ENCODE measurements at places on chromosomes 2 and 18.

GRCh38 chr18:1976484-1976883, 594.8 kb downstream of the METTL4 start:
- no peak for DNase-seq

- no peak for DNase-seq
These were observed 16.6 kb downstream of the SMC6 start for GRCh38 chr2:17736989-17737388.

DNA sequence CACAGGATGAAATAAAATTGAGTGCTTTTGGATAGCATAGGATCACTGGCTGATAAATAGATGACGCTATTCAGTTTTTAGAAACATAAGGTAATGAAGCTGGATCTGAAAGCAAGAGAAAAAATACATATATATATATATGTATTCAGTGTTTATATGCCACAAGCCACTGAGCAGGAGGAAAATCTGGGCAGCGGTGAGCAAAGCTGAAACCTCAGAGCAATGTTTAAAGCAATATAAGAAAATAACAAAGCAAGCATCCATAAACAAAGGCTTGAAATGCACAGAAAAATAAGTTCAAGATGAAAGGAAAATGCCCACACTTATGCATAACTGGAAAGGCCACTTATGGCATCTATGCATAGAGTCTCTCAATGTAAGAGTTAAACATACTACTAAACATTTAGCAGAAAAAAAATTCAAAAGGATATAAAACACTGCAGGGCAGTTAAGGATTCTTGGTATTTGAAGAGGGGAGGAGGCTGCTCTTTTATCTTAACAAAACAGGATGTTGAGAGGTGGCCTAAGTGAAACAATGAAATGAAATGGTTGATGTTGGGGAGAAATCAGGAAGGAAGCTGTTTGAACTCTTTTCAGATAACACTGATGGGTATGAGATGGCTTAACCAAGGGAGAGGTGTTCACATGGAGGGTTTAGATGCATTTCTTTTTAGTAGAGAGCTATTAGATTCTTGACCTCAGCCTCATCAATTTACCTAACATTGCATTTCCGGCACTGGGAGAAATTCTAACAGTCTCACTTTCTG, 129.1 kb downstream of the ARHGAP15 start:
- no peak for DNase-seq

- no peak for DNase-seq
These were observed 458.1 kb upstream of the RAB12 start for GRCh38 chr18:8151181-8151580.

DNA sequence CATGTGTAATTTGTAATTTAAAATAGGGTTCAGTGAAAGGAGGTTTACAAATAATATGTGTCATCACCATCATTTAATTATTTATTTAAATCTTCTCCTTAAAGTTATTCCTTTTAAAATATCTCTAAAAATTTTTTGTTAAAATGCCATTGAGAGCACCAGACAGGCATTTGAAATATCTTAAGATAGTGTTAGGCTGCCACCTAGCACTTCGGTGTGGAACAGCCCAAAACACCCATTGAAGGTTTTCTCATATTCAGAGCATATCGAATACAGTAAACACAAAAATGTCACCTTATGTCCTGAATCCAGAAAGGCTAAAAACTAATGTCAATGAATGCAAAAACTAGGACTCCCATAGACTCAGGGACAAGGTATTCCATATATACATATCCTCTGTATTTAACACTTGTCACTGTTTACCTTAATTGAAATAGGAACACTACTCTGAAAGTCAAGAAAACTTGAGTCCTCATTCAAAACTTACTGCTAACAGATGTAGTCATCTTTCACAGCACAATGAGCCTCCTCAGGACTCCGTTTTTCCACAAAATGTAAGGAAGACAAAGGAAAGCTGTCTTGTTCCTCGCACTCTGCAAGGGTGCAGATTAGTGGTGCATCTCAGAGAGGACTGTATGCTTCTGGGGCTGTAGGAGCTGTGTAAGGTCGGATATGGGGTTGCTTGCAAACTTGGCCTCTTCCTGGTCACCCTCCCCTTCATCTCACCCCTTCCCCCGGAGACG, 329.5 kb downstream of the PAX3 start:
- no peak for DNase-seq

DNA sequence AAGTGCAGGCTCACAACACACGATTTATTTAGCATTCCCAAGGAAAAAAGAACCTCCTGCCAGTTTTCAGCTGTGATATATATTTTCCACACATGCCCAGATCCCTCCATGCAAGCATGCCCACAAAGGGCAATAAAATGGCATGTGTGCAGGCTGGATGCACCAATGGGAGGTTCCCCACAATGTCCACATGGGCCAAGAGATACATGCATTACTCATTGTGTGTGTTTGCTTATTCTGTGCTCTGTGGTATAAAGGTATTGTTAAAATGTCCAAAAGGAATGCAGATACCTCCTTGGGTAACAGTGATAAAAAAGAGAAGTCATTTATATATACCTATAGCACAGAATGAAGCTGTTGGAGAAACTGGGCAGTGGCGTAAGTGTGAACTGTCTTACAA, 207.4 kb downstream of the FHOD3 start:
- no peak for DNase-seq

- DNase-seq, result no peak
These were observed 21.8 kb downstream of the CFAP210 start for GRCh38 chr2:169672406-169672805.

DNA sequence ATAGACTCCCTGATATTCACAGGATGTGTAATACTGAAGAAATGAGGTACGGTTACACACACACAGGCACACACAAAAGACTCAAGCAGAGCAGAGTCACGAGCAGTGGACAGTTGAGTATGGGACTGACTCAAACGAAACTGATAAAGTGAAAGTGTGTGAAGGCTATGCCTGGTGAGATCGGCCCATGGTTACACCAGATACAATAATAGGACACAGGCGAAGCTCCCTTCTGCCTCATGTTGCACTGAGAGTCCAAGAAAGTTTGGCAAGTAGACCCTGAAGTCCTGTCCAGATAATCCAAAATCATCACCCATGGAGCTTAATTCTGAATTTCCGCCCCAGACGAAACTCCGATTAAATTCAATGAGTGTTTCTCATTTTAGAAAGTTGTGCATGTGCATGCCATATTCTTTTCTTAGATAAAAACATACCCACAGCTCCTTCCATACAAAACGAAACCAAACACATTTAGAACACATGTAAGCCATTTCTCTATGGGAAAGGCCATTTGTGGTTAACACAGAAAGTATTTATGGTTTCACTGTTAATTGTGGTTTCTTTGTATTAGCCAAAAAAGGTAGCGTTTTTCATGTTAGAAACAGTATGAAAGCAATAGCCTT, 567.6 kb downstream of the PLCL1 start:
- no peak for DNase-seq

GRCh38 chr18:12744103-12744502, 41.3 kb downstream of the PSMG2 start:
- no peak for DNase-seq

- no peak for DNase-seq
These were observed at the start of gene POMC for GRCh38 chr2:25168256-25169072. Gene POMC, minus strand, starts transcription at chr2:25168580. Its CDS starts 3,808 bp downstream, at chr2:25164772.

- no peak for DNase-seq
These were observed 849.1 kb downstream of the CNTNAP5 start for GRCh38 chr2:124874219-124874618.

DNA sequence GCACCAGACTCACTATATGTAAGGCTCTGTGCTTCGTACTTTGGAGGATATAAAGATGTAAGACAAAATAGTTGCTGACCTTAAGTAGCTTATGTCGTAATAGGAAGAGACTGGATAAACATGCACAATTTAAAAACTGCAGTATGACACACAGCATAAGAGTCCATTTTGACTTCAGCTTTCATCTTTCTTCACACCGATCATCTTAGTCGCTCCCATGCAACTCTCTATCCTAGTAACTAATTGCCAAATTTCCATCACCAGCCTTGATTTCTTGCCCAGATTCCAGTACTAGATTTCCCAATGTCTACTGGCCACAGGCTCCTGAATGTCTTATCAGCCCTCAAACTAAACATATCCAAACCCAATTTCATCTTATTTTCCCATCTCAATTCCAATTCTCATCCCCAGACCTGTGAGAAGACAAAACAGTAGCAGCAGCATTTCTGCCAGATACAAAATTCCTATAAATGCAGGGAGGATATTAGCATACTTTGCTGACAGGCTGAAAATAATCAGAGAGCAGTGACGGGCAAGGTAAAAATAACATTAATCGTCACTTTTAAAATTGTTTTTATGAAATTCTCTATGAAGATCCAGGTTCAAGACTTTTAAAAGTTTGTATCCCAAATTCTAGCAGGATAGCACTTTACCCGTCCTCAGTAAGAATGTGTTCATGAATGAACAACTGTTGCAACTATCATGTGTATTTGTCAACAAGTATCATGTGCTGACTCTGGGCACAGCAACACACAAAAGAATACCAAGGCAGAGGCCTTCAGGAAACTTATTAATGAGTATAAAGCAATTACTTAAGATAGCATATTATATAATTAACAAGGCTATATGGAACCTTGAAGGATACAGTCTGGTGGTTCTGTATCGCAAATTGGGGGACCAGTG, 42.2 kb downstream of the KIDINS220 start:
- DNase-seq, result no peak

DNA sequence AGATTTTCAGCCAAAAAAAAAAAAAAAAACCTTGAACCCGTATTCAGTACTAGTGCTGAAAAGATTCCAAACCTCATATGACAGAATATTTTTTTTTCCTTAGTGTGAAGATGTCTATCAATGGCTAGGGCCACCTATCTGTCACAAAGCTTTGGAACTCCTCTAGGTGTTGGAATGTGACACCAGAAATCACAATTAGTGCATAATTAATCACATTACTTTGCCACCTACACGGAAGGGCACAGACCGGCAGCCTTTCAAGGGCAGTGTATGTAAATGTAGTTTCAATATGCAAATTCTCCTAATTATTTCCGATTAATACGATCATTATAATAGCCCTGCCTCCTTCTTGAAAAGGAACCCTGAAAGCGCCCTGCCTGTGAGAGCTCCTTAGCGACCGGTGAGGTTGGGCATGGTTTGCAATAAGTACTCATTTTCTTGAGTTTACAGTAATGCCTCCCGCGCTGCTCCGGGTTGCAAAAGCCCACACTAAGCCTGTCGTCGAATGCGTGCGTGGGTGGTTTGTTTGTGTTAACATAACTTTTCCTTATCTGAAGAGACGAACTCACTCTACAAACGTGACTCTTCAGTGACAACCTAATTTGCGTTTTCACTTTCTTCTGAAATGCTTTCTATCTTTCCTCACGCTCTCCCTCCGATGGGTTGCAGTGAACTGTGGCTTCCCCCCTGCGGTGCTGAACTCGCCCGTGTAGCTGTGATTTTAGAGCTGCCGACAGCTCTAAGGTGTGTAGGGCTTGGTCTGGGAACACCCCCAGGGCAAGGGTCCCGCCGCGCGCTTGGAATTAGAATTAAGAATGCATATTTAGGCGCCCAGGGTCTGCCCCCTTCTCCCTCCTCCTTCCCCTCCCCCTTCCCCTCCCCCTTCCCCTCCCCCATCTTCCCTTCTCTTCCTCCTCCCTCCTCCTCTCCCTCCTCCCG, 765 bp upstream of the ID2 start:
- peak; percentile 72 for DNase-seq

GRCh38 chr18:48667276-48668254, 128.7 kb downstream of the CTIF start:
- no peak for DNase-seq

GRCh38 chr2:145344076-145344724, 824.3 kb upstream of the ZEB2 start:
- no peak for DNase-seq

GRCh38 chr18:37378336-37379010, 187.1 kb downstream of the CELF4 start:
- DNase-seq, result no peak

DNA sequence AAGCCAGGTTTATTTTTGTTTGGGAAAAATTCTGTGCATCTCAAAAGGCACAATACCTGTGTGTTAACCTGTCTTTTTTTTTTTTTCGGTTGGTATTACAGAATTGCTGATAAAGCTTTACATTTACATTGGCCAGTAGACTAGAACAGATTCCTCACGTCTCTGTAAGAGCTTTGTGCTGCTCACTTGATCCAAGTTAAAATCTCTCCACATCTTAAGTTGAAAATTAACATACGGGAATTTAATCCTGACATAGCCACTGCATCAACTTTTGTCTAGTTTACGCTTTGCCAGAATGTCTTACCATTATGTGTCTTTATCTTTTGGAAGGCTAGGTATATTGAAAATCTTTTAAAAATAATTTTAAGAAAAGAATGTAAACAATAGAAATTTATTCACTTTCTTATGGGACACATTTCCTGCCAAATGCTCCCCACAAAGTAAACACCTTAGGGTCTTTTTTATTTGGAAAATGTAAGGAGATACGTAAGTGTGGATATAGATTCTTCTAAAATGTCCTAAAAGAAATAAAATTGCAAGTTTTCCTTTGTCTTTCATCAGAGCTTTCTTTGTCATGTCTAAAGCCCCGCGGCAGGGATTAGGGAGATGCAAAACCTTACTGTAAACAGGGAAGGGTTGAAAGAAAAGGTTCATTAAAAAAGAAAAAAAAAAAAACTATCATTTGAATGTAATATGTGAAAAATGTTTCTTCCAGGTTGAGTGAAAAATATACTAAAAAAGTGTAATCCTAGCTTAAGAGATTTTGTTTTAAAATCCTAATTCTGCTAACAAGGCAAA, 912.8 kb downstream of the NRXN1 start:
- DNase-seq, result no peak

DNA sequence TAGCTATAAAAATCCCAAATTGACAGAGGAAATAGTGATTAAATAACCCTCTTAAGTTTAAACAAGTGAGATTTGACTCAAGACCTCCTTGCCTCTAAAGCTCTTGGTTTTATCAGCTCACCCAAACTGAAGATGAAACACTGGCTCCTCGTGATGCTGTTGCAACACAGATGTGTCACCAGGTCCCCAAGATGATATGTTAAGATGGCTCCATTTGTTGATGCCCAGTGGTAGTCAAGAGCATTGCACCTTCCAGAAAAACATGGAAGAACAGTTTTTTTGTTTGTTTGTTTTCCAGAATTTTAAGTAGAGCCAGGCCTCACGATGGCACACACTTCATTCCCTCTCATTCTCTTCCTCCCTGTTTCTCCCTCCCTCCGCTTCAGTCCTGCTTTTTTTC, 399.8 kb downstream of the TXNL1 start:
- DNase-seq, result no peak

DNA sequence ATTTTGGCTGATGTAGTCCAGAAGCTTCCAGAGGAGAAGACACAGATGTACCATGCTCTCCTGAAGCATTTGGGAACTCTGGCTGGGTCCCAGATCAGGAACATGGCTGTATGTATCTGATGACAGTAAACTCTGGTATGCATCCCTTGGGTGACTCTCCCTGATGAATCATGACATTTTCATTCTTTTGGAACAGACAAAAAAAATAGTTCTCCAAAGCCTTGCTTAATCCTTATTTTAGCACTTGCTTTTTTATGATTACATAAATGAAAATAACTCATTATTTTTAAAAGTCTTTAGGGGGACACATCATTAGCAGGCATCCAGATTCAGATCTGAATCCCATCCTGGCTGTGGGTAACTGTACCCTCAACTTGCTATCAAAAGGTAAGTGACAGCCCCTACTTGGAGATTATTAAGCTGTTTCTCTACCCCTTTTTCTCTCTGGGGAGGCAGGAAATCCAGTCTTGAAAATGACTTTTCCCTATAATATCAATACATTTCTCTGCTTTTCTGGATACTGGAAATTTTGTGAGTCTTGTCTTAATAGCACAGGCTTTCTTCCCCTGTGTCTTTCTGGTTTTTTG, 23.3 kb downstream of the AOX1 start:
- no peak for DNase-seq

Measured in amygdala (tissue), 56 donors.